Right lung (tissue), 10 donors: ENCODE measurements at places on chromosomes 16 and 17. TPM values are rescaled to one million over a fixed set of nuclear protein-coding genes. Genes with fewer than 3 reads are reported as not detected.

DNA sequence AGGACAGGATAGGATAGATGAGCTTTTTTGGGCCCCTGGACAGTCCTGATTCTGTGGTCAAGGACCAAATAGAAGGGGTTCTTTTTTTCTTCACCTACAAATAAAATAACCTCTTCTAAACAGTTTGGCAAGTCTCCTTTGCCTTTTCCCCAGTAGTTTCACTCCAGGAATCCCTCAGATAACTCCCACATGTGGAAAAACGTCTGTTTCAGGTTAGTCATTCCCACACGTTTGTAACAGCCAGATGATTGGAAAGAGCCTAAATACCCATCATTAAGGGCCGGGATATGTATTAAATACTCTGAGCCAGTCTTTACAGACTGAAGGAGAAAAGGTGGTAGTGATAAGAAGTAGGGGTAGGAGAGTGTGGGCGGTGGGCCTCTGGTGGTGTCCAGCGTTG is 58.3 kb downstream of the PLD6 start:
- no peak for DNase-seq

DNA sequence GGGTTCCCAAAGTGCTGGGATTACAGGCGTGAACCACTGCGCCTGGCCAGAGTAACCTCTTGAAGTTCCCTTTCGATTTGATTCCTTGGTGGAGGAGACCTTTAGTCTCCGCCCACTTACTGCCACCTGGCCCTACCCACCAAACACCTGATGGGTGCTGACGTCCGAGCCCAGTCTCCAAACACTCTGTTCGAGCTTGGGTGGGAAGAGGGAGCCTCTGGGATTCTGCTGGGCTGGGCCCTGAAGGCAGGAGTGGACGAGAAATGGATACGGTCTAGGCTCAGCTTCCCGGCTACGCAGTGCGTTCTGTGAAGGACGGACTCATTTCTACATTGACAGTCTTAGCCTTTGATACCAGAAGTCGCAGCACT is 870 bp upstream of the ITGA3 start:
- no peak for DNase-seq

DNA sequence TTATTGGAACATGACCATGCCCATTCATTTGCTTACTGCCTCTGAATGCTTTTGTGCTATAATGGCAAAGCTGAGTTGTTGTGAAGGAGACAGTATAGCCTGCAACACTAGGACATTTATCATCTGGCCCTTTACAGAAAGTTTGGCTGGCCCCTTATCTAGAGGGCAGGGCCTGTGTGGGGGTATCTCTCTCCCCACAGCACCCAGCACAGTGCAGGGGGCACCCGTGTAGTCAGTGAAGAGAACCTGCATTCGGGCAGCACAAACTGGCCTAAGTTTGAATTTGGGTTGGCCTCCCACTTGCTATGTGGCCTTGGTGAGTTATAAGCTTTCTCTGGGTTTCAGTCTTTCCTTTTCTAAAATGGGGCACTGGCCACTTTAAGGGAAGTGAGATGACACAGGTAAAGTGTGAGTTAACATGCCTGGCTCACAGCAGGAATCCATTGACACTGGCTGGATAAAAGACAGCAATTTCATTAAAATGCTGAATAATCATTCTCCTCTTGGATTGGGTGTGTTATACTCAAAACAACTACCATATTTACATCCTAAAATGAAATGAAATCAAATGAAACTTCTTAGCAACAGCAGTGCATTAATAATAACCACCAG is 12.1 kb downstream of the UBE2O start:
- DNase-seq = no peak

DNA sequence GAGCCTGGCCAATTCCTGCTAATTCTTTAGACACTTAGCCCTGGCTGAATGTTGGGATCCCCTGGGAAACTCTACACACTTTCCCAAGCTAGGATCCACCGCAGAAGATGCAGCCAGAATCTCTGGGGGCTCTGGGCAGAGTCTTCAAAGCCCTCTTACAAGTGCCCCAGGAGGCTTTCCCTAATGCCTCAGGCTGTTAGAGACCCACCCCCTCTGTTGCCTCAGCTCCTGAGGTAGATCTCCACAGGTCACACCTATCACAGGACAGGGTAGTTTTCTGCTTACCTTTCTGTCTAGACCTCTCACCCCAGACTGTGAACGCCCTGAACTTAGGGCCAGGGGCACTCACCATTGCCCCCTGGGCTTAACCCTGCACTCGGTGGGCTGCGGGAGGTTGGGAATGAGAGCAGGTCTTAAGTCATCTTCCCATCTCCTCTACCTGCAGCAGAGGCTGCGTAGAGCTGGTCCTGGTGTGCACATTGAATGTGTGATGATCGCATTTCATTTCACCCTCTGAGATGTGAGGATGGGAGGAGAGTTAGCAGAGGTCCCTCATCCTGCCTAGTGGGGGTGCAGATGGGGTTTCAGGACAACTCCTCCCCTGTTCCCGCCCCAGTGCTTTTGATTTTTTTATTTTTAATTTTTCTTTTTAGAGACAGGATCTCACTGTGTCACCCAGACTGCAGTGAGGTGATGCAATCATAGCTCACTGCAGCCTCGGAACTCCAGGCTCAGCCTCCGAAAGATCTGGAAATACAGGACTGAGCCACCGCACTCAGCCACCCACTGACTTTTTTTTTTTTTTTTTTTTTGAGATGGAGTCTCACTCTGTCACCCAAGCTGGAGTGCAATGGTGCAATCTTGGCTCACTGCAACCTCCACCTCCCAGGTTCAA is 89.0 kb upstream of the LHX1 start:
- DNase-seq = no peak

RRAD gene
- polyA plus RNA-seq = 9.1 TPM

DNA sequence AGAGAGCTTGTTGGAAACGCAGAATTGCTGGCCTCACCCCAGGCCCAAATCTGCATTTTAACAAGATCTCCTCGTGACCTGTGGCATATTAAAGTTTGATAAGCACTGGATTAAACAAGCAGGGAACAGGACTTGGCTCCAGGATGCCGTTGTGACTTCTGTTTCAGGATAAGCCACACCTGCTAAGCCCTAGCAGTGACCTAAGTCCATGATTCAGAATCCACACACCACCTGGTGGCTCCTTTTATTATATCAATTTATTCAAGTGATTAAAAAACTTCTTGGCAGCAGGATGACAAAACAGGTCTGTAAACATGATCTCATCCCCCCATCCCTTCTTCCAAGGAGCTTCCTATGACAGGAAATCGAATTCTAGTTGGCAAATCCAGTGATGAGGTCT is 9.1 kb downstream of the NAGPA start:
- no peak for DNase-seq

DNA sequence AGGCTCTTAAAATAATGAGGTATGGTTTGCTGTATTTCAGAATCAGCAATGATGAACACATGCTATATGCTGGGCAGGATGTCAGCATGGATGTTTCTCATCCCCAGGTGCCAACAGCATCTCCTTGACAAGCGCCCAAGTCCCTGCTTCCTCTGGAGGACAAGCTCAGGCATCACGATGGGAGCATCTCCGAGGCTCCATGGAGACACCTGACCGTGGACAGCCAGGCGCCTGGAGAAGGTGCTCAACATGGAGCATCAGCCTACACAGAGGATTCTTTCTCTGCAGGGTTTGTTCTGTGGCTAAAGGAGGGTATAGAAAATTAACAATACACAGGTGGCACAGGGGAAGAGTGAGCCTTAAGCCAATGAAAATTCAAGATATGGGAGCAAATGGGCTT is 72.1 kb downstream of the SLC5A11 start:
- DNase-seq = no peak

- DNase-seq = no peak
These were observed 9.7 kb downstream of the KAT7 start for GRCh38 chr17:49798182-49798581.

DNA sequence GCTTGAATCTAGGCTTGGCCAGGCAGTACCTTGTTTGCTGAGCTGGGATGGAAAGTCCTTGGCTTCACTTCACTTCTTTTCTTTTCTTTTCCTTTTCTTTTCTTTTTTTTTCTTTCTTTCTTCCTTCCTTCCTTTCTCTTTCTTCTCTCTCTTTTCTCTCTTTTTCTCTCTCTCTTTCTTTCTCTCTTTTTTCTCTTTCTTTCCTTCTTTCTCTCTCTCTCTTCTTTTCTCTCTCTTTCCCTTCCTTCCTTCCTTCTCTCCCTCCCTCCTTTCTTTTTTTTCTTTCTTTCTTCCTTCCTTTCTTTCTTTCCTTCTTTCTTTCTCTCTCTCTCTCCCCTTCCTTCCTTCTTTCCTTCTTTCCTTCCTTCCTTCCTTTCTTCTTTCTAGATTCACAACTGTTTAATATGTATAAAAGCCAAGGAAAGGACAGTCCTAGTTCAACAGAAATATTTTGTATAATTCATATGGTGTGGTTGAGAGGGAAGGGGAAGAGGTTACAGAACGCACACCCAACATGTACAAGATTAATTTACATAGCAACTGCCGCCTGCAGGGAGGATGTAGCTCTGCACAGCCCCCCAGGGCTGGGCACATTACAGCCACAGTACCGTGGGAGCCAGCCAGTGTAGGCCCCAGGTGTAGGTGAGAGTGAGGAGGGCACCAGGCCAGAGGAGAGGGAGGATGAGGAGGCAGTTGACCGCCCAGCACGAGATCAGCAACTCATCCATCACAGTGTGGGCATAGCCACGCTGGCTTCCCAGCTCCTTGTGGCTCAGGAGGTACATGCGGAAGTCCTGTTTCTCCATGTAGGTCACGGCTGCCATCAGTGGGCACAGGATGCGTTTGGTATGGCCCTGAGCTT is 9.7 kb upstream of the ITGB3 start:
- no peak for DNase-seq

DNA sequence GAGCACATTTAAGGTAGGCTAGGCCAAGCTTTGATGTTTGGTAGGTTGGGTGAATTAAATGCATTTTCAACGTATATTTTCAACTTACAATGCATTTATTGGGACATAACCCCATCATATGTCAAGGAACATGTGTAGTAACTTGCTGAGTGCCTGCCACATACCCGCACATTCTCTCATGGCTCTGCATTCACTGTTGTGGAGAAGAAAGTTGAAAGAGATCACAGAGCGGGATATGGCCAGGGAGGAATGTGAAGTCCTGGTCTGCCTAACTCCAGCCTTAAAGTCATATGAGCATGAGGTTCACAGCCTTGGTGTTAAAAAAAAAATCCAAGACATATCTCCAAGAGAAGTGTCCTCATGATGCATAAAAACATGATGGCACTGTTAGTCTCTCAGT is 79.1 kb downstream of the CFDP1 start:
- no peak for DNase-seq

CDK10 gene
- 83.5 TPM for polyA plus RNA-seq

DNA sequence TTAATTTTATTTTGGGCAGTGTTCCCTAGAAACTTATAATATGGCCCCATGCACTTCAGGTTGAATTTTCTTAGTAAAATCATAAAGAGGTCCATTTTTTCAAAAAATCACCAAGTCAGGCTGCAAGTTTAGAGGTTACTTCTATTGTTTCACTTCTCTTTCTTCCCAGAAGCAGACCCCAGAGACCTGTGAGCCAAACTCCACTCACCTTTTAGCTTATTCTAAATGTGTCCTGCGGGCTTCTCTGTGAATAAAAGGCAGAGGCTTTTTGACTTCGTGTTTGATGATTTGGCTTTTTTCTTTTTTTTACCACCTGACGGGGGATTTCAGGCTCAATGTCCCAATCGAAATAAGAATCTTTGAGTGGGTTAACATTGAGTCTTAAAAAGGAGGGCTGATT is 7.4 kb downstream of the PRKCB start:
- DNase-seq = no peak

- DNase-seq = no peak
These were observed 30.8 kb downstream of the GINS2 start for GRCh38 chr16:85657996-85658395.

ZNF771 gene
- polyA plus RNA-seq = 4.2 TPM

- no peak for DNase-seq
These were observed 24.1 kb downstream of the GNPTG start for GRCh38 chr16:1375741-1376410.

DNA sequence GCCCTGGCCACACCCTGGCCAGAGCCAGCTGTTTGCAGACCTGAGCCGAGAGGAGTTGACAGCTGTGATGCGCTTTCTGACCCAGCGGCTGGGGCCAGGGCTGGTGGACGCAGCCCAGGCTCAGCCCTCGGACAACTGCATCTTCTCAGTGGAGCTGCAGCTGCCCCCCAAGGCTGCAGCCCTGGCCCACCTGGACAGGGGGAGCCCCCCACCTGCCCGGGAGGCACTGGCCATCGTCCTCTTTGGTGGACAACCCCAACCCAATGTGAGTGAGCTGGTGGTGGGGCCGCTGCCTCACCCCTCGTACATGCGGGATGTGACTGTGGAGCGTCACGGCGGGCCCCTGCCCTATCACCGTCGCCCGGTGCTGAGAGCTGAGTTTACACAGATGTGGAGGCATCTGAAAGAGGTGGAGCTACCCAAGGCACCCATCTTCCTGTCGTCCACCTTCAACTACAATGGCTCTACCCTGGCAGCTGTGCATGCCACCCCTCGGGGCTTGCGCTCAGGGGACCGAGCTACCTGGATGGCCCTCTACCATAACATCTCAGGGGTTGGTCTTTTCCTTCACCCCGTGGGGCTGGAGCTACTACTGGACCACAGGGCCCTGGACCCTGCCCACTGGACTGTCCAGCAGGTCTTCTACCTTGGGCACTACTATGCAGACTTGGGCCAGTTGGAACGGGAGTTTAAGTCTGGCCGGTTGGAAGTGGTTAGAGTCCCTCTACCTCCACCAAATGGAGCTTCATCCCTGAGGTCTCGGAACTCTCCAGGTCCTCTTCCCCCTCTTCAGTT is 578 bp downstream of the AOC2 start:
- no peak for DNase-seq

GRCh38 chr17:47204722-47205418 is 4.3 kb upstream of the MYL4 start:
- DNase-seq = no peak

FOXF1 gene
- polyA plus RNA-seq = 47.0 TPM

GRCh38 chr16:11320170-11320569 is 25.1 kb upstream of the RMI2 start:
- DNase-seq = no peak

ADAP2 gene
- 5.2 TPM for polyA plus RNA-seq

DNA sequence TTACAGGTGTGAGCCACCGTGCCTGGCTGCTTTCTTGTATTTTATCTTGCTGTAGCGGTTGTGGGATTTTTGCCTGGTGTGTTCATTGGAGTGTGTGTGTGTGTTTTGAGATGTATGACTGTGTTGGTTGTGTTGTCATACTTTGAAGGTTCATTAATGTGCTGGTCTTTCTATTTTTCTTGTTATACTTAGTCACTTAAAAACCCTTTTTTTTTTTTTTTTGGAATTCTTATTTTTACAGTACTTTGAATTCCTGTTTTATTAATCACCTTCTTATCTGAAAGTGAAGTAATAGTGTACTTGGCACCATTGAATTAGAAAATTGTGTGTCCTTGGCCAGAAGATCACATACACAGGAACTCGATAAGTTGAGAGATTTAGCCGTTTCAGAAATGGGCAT is 30.2 kb downstream of the TENT4B start:
- DNase-seq = no peak

IL17C gene
- polyA plus RNA-seq = not detected

- DNase-seq = no peak
These were observed 55.8 kb downstream of the KSR1 start for GRCh38 chr17:27512031-27512430.

GRCh38 chr17:72416905-72417304 is 296.1 kb downstream of the SOX9 start:
- DNase-seq = no peak

CLDN6 gene
- 86.3 TPM for polyA plus RNA-seq

CCL8 gene
- 0.38 TPM for polyA plus RNA-seq

- no peak for DNase-seq
These were observed 12.9 kb downstream of the STH start for GRCh38 chr17:46011711-46012505.
